ENCODE measurements at places on chromosomes 2 and 18.

DNA sequence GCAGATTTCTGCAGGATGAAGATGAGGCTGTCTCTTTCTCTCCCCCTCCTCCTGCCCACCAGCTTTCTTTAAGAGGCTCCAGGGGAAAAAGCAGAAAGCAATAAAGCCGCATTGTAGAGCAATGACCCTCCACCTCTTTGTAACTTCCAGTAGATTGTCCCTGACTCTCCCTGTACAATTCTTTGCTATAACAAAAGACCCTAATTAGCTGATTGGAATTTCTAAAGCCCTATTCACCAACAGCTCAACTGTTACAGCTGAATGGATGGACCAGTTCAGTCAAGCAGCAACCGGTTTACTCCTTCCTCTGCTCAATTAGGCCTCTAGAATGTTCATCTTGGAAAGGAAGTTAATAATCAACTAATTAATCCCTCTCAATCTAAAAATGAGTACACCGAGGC lies 301.0 kb downstream of the STK39 start:
- DNase-seq = no peak

- DNase-seq = no peak
Measured at GRCh38 chr2:169734169-169734847, 676 bp downstream of the KLHL23 start.

- DNase-seq = no peak
Measured at GRCh38 chr2:239685965-239686364, 285.1 kb upstream of the HDAC4 start.

DNA sequence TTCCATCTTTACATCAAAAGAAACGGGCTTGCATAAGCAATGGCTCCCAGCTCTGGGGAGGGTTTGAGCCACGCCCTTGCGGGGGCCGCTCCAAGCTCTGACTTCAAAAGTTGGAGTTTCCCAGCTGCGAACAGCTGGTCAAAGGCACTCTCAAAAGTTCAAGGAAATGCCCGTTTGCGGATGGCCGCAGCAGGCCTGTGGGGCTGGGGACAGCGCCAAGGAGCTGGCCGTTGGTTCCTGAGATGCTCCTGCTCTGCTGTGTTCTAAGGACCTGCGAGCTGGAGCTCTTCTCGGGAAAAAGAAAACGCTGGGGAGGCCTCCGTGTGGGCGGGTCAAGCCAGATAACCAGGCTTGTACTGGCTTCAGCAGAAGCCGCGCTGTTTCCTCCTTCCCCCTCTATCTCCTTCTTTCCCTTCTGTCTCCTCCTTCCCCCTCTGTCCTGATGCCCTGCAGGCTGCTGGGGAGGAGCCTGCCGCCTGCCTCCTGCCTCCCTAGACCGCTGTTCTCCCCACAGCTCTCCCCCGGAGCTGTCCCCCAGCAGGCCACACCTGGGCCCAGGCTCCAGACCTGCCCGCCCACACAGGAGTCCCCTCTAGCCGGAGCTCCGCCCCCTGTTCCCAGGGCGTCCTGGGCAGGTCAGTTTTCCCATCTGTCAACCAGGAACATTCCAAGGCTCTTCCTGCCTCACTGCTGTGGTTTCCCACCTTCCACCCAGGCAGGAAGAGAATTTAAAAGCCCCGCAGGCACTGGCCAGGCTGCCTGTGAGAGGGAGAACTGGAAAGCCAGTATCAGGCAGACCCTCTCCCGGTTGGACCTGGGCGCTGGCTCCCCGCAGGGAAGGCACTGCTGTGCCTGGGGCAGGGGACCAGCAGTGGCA lies 14.1 kb downstream of the KLF11 start:
- no peak for DNase-seq

DNA sequence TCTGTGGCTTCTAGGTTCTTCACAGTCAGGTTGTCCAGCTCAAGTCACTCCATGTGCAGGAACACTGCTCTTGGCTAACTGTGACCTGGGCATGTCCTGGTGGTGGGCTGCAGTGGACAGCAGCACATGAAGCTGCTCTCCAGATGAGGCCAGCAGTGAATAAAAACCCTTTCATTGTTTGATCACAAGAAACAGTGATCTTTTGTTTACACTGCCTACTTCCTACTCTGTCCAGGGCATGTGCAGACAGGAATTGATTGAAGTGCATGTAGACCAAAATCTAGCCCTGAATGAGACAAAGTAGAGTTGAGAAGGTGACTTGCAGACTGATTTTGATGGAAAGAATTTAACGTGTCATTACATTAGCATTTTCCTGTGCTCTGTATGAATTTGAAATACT lies 34.9 kb downstream of the BCL2L11 start:
- DNase-seq = no peak

GRCh38 chr2:234686088-234686890 lies 189.4 kb upstream of the ARL4C start:
- DNase-seq = peak; percentile 72

DNA sequence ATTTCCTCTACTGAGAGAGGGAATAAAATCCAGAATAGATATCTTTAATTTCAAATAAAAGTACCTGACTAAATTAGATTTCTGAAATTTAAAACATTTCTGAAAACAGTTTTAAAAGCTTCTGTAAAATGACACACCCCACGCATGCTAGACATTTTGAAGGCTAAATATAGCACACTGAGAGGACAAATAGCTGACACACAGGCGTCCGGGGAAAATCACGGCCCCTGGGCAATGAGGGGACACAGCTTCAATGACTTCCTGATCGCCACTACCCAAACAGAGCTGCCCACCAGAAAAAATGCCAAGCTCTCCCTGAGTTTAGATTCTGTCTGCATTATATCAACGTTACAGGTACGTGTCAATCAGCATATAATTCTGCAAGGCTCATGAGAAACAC lies 10.9 kb downstream of the TBC1D8 start:
- DNase-seq = no peak

DNA sequence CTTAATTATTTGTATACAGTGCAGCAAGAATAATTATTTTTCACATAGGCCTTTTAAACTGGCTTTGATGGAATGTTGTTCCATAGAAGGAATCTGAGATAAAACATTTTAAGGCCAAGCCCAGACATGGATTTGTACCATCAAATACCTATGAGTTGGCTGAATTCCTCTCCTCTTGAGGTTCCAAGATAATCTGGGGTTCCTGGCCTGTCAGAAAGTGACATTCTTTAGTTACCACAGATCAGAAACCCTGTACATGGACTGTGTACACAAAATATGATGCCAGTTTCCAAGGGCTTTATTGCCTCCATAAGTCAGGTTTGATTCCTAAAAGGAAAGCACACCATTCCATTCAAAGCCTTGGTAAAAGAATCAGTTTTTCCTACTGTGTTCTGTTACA lies 1256.7 kb upstream of the NRXN1 start:
- no peak for DNase-seq

GRCh38 chr2:214533541-214533940 lies 122.7 kb downstream of the VWC2L start:
- no peak for DNase-seq

- DNase-seq = no peak
Measured at GRCh38 chr2:177606636-177607035, 214.1 kb downstream of the AGPS start.

DNA sequence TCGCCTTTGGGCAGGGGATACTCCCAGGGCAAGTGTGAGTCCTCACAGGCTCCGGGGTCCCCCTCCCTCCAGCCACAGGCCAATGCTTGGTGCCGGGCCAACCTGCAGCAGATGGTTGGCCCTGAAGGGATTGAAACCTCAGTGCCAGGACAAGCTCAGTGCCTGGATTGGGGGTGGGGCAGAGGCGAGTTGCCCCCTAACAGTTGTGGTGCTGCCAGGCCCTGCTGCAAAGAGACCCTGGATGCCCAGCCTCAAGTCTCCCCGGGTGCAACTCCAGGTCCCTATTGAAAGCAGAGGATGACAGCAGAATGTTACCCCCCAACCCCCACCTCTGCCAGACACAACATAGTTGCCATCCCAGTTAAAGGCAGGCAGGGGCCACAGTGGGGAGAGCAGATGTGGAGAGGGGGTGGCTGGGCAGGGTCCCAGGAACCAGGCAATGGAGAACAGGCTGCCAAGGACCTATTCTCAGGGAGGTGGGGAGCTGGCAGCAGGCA lies 9.5 kb upstream of the RNF103 start:
- DNase-seq = no peak

- no peak for DNase-seq
Measured at GRCh38 chr2:126908721-126909177, 10.1 kb downstream of the TEX51 start.

DNA sequence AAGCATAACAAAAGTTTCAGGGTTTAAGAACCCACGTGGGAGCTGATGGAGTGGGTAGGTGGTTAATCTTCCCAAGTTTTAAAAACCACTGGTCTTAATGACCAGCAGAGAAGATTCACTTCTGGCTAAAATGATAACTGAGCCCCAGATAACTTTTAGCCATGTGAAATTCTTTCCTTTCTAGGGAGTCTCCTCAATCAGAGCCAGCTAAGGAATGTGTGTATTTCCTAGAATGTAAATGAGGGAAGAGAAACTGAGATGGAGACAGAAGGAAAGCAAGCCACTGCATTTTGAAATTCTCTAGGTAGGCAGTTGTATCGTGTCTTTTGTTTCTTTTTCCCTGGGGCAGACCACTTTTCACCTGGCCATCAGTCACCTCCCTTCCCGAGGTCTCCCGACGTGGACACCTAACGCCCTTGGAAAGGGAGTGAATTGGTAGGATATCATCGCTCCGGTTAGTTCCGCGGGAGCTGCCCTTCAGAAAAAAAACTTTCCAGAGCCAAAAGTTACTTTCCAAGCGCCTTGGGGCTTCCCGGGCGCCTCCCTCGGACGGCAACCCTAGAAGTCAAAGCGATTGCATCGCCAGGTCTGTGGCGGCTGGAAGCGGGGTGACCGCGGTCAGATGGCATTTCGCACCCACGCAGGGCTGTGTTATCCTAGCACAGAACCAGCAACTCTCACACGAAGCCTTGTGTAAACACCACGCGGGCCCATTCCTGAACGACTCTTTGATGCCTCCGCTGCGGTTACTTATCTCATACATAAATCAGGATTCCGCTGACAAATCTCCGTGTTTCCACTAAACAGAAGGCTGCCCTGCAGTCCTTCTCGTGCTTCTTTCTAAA lies 1.3 kb downstream of the COLEC12 start:
- DNase-seq = no peak

DNA sequence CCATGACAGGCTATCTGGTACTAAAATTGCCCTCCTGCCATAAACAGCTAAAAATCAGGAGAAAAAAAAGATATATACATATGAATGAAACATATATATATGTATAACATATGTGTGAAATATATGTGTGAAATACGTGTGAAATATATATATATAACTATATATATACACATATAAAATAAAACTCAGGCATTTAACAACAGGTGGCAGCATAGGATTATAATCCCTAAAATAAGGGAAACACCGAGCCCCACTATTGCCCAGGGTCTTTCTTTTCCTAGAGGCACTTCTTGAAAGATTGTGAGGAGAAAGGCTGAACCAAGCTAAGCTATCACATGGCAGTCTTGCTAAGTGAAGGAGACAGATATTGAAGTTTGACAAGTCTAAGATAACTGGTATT lies 65.9 kb upstream of the CYTIP start:
- no peak for DNase-seq

GRCh38 chr2:172442072-172442895 lies 14.9 kb downstream of the ITGA6 start:
- peak; percentile 99 for DNase-seq

GRCh38 chr2:47072728-47073191 lies 82.3 kb downstream of the STPG4 start:
- no peak for DNase-seq

GRCh38 chr2:1830936-1831619 lies 86.8 kb upstream of the PXDN start:
- DNase-seq = no peak

DNA sequence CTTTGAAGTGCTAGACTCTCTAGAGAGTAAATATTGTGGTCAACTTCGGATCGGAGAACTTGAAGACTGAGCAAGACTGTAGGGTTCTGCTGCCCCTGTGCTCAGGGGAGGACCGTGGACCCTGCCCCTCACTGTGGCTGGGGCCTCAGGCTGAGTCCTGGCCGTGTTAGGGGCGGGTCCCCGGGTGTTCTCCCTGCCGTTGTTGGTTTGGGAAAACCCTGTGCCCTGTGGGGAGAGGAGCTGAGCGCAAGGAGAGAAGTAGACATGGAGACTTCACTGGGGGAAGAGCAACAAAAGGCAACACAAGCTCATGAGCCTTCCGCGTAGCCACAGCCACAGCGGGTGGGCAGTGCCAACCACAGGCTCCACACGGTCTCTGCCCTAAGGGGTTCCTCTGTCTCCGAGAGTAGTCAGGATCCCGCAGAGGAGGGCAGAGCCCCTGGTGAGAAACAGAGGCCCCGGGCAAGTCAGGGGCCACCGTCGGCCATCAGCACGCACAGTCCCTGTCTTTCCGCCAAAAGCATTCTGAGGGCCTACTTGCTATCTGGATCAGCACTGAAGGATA lies 53.1 kb downstream of the NTSR2 start:
- DNase-seq = no peak

DNA sequence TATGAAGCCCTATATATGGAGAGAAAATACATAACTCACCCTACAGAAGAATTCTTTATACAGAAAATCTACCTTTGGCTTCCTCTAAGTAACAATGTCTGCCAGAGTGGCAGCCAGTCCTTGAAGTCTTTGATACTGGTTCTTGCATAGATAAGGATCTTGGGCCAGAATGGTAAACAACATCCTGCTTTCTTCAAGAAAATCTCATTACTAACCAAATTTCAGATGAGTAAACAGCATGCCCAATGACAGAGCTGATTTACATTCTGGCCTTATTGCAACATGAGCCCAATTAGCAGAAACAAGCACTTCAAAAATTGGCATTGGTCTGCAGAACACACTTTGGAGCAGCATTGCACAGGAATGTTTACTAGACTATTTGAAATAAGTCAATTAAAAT lies 336.5 kb upstream of the ST6GAL2 start:
- DNase-seq = no peak

GRCh38 chr18:33755931-33756560 lies 178.0 kb downstream of the ASXL3 start:
- peak; percentile 54 for DNase-seq

DNA sequence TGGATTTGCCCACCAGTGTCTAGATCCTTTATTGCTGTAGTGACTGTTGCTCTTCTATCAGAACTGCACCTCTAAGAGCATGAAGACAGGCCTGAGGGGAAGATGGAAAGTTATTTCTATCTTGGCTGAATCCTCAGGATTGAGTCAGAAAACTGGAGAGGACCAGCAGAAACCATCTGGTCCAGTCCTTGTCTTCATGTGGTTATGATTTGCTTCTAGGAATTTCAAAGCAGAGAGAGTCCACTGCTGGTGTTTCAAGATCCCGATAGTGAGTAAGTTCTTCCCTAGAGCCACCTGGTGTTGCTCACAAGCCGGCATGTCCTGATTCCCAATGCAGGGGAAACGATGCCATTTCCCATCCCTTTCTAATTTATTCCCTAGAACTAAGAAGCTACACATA lies 84.2 kb downstream of the NCKAP5 start:
- DNase-seq = no peak

DNA sequence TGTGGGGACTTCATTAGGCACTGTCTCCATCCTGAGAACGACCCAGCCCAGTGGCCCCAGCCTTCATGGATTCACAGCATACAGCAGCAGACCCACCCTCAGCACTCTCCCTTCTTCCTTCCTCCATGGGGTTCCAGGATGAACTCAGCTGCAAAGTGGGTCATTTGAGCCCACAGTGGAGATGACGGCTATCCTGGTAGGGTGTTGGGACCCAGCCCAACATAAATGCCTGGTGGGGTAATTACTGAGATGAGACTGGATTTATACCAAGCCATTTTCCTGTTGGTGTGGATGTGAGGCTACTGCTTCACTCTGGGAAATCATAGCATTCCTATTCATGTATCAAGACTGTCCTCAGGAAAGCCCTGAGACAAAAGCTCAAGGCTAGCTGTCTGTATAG lies 536.7 kb upstream of the TNP1 start:
- no peak for DNase-seq
